A549 treated with AZD2906 at 1 μM for 4 hours (cell line): ENCODE measurements at places on chromosomes 5 and 9. TPM values are rescaled to one million over a fixed set of nuclear protein-coding genes. Genes with fewer than 3 reads are reported as not detected.

EFNA5 gene
- total RNA-seq, result 16.3 to 23.2 TPM (median 18.9 TPM) in 5 replicates

TCOF1 gene
- 67.4 to 79.8 TPM (median 72.7 TPM) in 5 replicates for total RNA-seq

IL4 gene
- not detected in 5 replicates for total RNA-seq

DRD1 gene
- total RNA-seq, result 0.02 to 0.11 TPM (median 0.05 TPM) in 5 replicates

MARCOL gene
- not detected in 5 replicates for total RNA-seq

SPATA6L gene
- 1.2 to 2.3 TPM (median 1.6 TPM) in 5 replicates for total RNA-seq

TMEFF1 gene
- total RNA-seq, result 0.46 to 1.4 TPM (median 1.2 TPM) in 5 replicates

SGCD gene
- 3.2 to 5.4 TPM (median 4.1 TPM) in 5 replicates for total RNA-seq

FOXD4L4 gene
- 0.06 to 0.13 TPM (median 0.06 TPM) in 4 of 5 replicates, not detected in the other for total RNA-seq

MARCHF11 gene
- not detected in 5 replicates for total RNA-seq

GAPT gene
- total RNA-seq, result not detected in 5 replicates

MYMK gene
- total RNA-seq, result not detected in 5 replicates

BRD9 gene
- 36.8 to 40.4 TPM (median 39.0 TPM) in 5 replicates for total RNA-seq

SNX18 gene
- 5.0 to 6.7 TPM (median 6.4 TPM) in 5 replicates for total RNA-seq

IFNA21 gene
- not detected in 5 replicates for total RNA-seq

AHRR gene
- 4.4 to 5.2 TPM (median 4.8 TPM) in 5 replicates for total RNA-seq

NR2F1-AS1 gene
- 2.6 to 4.3 TPM (median 3.0 TPM) in 5 replicates for total RNA-seq

FAM78A gene
- total RNA-seq, result 0.21 to 0.32 TPM (median 0.28 TPM) in 5 replicates

AFAP1L1 gene
- 12.3 to 15.7 TPM (median 15.4 TPM) in 5 replicates for total RNA-seq

DPYSL3 gene
- total RNA-seq, result 18.3 to 24.5 TPM (median 20.5 TPM) in 5 replicates

ORM2 gene
- not detected in 5 replicates for total RNA-seq

ESM1 gene
- total RNA-seq, result not detected in 5 replicates

KIAA0825 gene
- 0.52 to 0.60 TPM (median 0.53 TPM) in 5 replicates for total RNA-seq

GZMA gene
- not detected in 5 replicates for total RNA-seq

TMEM174 gene
- not detected in 5 replicates for total RNA-seq

SPINK13 gene
- total RNA-seq, result 0.24 to 0.66 TPM (median 0.38 TPM) in 5 replicates

MAMDC4 gene
- total RNA-seq, result 1.5 to 4.6 TPM (median 3.8 TPM) in 5 replicates

FUT7 gene
- 0.06 to 0.07 TPM (median 0.06 TPM) in 4 of 5 replicates, not detected in the other for total RNA-seq

PCDHGB5 gene
- 1.9 to 2.5 TPM (median 2.2 TPM) in 5 replicates for total RNA-seq

PRKACG gene
- total RNA-seq, result not detected in 5 replicates

PTGES2 gene
- total RNA-seq, result 78.5 to 99.8 TPM (median 99.1 TPM) in 5 replicates

BTNL8 gene
- 0.06 TPM in 1 of 5 replicates, not detected in the others for total RNA-seq

FOXD4L3 gene
- 0.05 to 0.21 TPM (median 0.10 TPM) in 4 of 5 replicates, not detected in the other for total RNA-seq

ANKRD55 gene
- total RNA-seq, result 0.06 TPM in 1 of 5 replicates, not detected in the others
